ENCODE measurements at places on chromosomes 4 and X. TPM values are rescaled to one million over a fixed set of nuclear protein-coding genes. Genes with fewer than 3 reads are reported as not detected.

Gene TCEAL2
- total RNA-seq: not detected

Gene TLR2
- 76.8 TPM for total RNA-seq

Gene HELT
- total RNA-seq: not detected

Gene SYNPO2
- 52.7 TPM for total RNA-seq

Gene SMARCA1
- total RNA-seq: 34.4 TPM

Gene MAGEA10
- total RNA-seq: not detected

Gene IGBP1
- total RNA-seq: 71.8 TPM

All from breast epithelium (tissue), 4 donors.